ENCODE measurements at places on chromosomes 11 and 22.

DNA sequence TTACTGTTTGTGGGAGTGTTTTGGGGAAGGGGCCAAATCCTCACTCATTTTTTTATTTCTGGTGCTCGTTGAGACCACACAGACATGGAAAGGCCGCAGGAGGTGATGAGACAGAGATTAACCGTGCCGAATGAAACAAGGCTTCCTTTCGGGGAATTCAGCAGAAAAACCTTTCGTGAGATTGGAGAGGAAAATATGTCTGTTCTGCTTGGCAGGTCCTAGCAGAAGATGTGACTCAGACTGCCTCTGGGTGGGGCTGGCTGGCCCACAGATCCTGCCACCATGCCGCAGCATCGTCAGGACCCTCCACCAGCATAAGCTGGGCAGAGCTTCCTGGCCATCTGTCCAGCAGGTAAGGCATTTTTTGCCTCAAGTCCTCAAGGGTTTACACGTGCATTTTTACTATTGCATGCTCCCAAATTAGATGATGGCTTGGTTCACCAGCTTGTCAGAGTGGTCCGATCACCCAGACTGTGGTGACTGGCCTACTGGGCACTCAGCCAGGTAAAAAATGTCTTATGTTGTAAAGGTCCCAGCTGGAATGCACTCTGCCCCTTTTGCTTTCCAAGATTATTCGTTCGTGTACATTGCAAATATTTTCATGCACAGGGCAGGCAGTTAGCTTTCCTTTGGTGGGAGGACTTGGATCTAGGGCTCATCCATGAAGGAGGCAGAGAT lies 1.5 kb downstream of the DDB2 start:
- DNase-seq, result peak; percentile 38

GRCh38 chr11:120128392-120129119 lies 9.4 kb downstream of the TRIM29 start:
- DNase-seq, result no peak

DNA sequence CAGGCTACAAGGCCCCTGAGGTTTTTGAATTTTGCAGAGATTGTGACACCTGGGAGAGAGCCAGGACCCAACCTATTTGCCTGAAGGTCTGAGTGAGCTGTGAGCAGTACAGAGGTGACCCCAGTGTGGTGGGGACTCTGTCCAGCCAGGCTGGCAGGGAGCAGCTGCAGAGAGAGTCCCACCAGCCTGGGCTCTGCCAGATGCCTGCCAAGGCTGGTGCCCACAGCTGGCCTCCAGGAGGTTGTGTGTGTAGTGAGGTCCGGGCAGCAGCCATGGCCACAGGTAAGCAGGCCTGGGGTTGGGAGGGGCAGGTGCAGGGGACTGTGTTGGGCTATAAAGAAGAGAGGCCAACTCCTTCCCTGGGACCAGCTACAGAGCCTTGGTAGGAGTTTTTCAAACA lies 144.8 kb downstream of the CRYBB2 start:
- no peak for DNase-seq

DNA sequence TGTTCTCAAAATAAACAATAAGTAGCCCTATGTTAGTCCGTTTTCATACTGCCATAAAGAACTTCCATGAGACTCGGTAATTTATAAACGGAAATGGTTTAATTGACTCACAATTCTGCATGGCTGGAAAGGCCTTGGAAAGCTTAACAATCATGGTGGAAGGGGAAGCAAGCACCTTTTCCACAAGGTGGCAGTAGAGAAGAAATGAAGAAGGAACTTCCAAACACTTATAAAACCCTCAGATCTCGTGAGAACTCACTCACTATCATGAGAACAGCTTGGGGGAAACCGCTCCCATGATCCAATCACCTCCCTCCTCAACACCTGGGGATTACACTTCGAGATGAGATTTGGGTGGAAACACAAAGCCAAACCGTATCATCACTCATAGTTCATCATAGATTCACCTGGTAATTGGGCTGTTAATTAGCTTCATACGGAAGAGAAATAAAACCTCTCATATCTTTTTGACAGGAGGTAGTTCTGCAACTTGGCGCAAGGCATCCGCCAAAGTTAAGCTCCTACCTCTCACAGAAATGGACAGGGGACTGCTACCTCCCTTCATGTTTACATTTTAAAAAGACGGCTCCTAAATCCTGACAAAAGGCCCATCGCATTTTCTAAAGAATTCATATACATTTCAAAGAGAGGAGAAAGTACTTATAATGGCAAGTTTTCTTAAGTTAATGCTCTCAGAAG lies 49.0 kb downstream of the MUC15 start:
- DNase-seq, result no peak

GRCh38 chr11:75873417-75874221 lies 58.6 kb downstream of the UVRAG start:
- DNase-seq, result no peak

DNA sequence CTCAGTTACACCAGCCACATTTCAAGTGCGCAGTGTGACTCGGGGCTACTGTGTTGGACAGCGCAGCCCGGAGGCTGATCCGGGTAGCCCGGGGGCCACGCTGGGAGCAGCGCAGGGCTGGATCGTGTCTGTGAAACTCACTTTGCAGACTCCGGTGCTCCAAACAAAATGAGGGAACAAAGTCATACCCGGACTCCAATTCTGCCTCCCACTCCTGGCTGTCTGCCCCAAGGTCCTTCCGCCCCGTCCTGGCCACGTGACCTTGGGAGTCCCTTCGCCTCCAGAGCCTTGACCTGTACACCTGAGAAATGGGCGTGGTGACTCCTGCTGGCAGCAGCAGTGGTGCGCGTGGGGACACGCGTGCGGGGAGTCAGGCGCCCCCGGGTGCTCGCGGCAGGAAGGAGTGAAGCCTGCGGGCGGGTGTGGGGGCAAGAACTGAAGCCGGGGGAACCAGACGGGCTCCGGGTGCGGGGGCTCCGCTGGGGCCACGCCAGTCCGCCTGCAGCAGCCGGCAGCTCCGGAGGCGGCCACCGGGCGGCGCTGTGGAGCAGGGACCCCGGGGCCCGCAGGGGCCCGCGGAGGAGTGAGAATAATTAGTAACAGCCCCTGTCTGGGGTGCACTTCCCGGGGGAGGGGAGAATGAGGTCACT lies 42.4 kb downstream of the KCNJ4 start:
- DNase-seq, result no peak

- DNase-seq, result no peak
Measured at GRCh38 chr11:78840623-78841022, 266.0 kb upstream of the NARS2 start.

- DNase-seq, result no peak
Measured at GRCh38 chr11:3058753-3059664, 1.8 kb upstream of the CARS1 start.

GRCh38 chr11:60740573-60740972 lies 16.1 kb downstream of the MS4A18 start:
- no peak for DNase-seq

DNA sequence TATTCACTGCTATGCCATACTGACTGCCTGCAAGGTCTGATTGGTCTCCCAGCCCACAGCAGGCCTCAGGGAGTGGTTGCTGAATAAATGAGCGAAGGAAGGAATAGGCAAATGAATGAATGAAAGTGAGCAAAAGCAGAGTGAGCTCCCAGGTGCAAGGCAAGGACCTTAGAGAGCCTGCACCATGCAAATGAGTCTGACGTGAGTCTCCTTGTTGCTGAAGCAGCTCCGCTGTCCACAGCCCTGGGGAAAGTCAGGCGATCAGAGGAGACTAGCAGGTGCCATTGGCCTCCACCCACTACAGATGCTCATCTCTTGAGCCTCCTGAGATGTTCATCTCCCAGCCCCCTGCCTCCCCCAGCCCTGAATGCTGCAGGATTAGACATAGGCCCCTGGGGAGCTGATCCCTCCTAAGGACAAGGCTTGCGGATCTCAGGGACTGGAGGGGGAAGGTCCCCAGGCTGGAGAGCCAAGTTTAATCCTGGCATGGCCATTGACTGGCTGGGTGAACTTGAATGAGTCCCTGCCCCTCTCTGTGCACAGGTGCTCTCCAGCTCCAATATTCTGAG lies 22.1 kb downstream of the GDPD5 start:
- no peak for DNase-seq

GRCh38 chr22:17347724-17348123 lies 21.5 kb upstream of the CECR2 start:
- no peak for DNase-seq

GRCh38 chr11:76683161-76684095 lies 12.9 kb upstream of the LRRC32 start:
- no peak for DNase-seq

DNA sequence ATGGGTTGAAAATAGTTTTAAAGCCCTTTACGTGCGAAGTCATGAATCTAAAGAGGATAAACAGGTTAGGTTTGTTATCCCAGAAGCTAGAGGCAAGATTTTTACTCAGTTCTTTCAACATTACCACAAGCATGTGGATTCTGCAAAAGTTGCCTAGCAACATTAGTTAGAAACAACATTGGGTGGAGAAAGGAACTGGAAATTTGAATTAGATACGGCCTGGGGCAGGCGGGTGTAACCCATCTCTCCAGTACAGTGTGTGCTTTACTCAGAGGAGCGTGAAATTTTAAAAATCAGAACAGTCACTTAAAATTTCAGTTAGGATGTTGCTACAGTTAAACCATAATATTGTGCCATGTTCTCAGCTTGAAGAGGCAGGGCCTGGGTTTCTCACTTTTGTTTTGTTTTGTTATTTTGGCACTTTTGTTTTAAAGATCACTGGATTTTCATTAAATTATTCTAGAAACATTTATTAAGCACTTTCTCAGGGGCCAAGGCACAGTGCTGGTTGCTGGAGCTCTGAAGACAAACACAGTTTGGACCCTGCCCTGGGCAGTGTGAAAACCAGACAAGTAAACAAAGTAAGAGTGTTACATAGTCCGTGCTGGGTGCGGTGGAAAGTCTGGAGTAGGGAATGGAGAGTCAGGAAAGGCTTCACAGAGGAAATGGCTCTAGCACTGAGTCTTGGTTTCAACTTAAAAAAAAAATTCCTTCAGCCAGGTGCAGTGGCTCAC lies 4.4 kb upstream of the WEE1 start:
- no peak for DNase-seq

GRCh38 chr11:75633409-75634066 lies 35.3 kb downstream of the MAP6 start:
- DNase-seq, result no peak

- DNase-seq, result no peak
Measured at GRCh38 chr11:1233351-1234053, 10.6 kb downstream of the MUC5B start.

DNA sequence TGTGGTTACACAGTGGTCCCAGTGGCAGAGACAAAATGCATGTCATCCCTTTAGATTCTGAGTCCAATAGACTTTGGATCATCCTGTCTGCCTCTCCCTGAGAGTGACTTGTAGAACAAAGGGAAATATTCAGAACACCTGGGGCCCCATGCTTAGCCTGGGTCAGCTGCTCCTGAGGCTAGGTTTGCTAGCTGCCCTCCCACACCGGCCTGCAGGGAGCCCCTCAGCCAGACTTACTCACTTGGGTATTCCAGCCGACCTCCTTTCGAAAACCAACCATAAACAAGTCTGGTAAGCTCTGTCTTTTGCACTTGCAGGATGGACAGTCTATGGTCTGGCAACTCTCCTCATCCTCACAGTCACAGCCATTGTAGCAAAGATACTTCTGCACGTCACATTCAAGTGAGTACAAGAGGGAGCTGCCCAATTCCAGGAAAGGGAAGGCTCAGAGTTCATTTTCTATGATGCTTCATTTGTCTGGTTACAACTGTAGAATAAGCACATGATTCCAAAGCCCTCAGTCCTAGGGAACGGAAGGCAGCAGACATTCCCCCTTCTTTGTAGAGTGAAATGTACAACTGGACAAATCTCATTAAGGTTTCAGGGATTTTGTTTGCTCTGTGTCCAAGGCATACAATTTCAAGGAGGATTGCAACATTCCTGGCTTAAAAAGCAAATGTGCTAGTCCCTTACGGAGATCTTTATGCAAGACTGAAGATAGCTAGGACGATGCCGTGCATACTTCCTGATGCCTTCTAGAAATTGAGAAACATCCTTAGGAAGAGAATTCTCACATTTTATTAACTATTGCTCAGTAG lies 65.5 kb upstream of the EMID1 start:
- DNase-seq, result no peak

DNA sequence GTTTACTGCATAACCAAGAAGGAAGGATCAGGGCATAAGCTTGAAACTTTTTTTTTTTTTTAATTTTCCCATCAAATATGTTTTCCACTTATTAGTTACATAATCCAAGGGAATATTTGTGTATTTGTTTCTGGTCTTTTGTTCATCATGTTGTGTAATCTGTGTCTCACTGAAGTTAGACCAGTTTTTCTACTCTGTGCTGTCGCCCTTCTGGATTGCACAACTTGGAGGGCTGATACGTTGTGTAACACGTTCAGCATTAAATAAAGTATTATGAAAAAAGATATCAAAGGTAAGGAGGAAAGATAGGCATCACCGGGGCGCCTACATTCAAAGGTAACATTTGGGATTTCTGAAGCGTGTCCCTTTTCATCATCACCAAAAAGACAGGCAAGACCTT lies 3.3 kb upstream of the E2F8 start:
- DNase-seq, result no peak

- no peak for DNase-seq
Measured at GRCh38 chr11:36478700-36479329, 31.3 kb downstream of the TRAF6 start.

DNA sequence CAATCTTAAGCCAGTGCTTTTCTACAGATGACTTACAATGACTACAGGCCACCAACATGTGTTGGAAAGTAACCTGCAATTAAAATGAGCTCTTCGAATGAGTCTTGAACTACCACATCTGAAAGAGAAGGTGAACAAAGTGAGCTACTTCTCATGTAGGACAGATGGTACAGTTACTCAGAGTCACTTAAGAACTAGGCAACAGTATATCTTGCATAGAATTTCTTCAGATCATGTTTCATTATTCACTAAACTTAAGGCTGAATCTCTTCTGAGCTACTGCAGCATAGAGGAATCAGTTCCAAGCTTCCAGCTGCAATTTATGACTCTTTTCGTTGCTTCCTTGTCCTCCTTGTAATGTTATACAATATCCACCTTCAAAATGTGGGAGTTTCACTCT lies 270.9 kb downstream of the TTC28 start:
- DNase-seq, result no peak

GRCh38 chr11:75450826-75451821 lies 18.1 kb upstream of the KLHL35 start:
- no peak for DNase-seq

GRCh38 chr11:99079576-99079975 lies 58.8 kb downstream of the CNTN5 start:
- DNase-seq, result no peak

DNA sequence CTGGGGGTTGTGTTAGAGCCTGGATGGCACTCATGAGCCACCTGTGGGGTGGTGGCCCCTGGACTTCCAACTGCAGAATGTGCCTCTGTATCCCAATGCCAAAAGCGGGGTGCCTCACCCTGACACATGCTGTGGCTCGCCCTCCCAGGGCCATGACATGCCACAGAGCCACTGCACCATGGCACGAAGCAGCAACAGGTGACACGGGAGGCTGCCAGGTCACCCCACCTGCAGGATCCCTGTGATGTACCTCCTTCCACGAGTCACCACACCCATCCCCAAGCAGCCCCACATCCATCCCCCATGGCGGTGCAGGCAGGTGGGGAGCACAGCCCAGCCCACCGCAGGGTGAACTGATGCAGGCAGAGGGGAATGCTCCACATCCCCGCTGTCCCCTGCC lies 14.8 kb downstream of the NECTIN1 start:
- DNase-seq, result no peak

GRCh38 chr22:49209452-49210195 lies 618.0 kb downstream of the BRD1 start:
- DNase-seq, result no peak

Measured in activated CD8-positive, alpha-beta memory T cell treated with anti-CD3 and anti-CD28 coated beads for 1 hour (primary cell).